Osteoblast (primary cell): ENCODE measurements at places on chromosomes 12 and 14.

GRCh38 chr12:79347866-79348265 is 342.9 kb downstream of the PAWR start:
- DNase-seq: no peak

DNA sequence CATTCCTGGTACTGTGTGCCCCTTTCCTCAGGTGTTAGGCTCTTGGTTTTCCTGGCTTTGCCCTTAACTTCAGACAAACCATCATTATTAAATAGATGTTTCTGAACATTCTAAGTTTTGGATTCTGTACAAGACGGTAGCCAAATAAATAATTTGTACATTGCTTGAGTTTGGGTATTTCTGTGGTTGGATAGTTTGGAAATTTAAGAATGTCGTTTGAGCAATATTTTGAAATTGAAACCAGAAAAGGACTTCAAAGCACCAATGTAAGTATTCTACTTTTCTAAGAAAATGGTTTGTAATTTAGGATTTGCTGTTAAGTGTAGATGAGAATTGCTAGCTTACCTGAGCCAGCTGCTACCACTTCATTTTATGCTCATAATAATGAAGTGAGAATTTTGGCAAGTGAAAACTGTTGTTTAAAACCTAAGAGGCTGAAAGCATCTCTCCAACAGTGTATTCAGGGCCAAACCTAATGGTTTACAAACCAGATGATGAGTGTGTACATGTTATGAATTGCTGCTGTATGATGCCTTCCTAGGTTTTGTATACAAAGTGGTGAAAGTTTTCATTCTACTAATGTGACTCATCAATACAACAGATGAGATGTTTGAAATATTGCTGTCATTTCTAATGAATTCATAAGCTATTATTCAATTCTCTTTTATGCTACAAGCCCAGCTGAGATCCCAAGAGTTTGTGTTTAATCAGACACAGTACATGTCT is 181.5 kb upstream of the PRKD1 start:
- peak; percentile 51 for DNase-seq

DNA sequence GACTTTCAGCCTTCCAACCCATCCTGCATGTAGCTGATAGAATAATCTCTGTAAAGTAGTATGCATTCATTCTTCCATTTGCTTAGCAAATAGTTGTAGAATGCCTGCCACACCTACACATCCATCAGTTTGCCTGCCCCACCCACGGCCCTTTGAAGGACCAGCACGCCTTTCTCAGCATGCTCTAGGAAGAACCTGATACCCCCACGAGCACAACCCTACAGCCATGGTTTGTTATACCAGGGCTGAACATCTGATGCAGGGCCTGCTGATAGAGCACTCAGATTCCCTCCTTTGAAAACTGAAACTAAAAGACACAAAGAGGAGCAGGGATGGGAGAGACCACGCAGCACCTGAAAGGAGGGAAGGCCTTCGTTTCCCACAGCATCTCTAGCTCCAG is 205.1 kb downstream of the ANO2 start:
- no peak for DNase-seq

DNA sequence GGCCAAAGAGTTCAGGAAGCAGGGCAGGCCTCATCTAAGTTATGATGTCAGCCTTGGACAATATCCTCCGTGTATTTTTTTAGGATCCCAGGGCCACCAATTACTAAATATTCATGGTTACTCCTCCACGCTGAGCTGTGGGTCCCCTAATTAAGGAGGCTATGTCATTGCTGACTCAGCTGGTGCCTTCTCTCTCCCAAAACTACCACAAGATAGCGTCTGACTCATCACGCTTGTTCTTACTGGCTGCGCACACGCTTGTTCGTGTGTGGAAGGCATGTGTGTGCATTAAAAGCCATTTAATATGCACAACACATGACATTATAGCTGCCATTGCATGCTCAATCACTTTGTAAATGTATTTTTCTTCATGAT is 78.3 kb downstream of the GSC start:
- peak; percentile 96 for DNase-seq

DNA sequence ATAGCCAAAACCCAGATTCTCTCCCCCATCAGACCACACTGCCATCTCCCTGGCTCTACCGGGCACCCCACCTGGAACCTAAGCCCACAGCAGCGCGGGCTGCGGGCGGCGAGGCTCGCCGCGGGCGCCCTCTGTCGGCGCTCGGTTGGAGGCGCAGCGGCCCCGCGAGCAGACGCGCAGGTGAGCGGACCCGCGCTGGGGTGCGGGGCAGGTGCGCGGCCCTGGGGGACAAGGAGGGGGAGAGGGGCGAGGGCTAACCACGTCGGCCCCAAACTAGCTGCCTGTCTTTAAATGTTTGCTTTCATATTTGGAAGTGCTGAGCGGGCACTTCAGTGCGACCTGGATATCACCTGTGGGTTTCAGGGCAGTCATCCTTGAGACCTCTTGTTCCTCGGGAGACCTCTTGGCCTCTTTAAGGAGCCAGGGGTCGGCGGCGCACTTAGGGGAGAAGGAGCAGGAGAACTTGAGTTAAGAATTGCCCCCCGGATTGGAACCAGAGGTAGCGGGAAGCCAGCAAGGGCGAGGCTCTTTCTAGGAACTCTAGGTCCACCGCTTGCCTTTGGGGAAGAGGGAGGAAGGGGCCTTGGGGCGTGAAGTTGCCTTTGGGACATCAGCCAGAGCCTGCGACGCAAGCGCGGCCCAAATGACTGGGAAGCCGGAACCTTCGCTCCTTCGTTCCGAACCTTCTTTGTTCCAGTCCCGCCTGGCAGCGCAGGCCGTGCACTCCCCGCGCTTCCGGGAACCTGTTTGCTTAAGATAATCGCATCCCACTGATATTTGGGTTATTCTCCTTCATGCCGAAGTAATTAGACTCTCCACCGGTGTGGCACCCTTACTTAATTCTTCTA is 78.7 kb downstream of the NEDD1 start:
- peak; percentile 79 for DNase-seq
